ENCODE measurements at places on chromosomes 12 and 14.

DNA sequence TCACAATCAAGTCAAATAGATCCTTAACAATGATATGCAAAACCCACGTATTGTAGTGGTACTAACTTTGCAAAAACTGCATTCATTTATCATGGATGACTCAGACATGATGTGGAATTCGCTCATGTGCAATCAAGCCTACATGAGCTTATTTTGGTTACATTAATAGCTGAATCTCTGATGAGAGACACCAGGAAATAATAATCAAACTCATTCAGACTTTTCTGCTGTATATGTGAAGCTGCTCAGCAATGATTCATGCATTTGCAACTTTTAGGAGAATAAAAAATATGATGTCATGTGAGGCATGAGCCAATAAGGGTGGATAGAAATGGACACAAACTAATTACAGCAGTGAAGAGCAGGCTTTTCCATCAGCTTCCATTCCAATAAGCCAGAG lies 1075.8 kb upstream of the TMEM132C start:
- DNase-seq, result peak; percentile 68

DNA sequence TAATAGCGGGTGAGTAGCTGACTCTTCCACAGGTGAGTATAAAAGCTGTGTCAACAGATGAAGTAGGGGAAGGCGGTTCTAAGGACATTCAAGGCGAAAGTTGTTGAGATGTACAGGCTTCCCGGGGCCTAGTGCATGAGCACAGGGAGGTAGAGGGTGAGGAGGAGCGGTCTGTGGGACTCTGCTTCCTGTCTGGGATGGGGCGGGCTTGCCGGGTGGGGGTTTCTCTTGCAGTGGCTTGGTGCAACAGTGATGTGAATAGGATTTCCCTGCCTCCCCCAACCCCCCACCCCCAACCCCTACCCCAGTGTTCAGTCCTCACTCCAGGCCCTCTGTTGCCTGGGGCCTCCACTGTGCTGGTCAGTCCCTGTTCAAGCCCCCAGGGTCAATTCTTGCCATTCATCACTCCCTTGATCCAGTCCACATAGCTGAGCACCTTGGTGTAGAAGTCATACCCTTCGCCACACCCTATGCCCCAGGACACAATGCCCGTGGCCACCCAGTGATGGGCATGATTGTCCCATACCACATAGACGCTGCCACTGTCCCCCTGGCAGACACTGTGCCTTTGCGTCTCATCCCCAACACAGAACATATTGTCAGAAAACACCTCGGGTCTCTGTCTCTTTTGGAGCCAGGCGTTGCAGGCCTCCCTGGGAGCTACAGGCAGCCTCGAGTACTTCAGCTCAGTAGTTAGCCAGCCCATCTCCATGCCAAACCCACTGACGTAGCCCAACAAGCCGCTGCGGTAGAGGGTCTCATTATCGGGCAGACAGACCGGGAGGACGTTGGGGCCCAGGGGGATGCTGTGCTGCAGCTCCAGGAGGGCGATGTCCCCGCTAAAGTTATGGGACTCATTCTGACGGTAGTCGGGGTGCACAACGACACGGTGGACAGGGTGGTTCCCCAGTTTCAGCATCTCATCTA lies 4.0 kb upstream of the C1R start:
- no peak for DNase-seq

- no peak for DNase-seq
These were observed 38.0 kb downstream of the CNTN1 start for GRCh38 chr12:40730281-40730680.

GRCh38 chr12:131379738-131380137 lies 331.2 kb upstream of the SFSWAP start:
- no peak for DNase-seq

DNA sequence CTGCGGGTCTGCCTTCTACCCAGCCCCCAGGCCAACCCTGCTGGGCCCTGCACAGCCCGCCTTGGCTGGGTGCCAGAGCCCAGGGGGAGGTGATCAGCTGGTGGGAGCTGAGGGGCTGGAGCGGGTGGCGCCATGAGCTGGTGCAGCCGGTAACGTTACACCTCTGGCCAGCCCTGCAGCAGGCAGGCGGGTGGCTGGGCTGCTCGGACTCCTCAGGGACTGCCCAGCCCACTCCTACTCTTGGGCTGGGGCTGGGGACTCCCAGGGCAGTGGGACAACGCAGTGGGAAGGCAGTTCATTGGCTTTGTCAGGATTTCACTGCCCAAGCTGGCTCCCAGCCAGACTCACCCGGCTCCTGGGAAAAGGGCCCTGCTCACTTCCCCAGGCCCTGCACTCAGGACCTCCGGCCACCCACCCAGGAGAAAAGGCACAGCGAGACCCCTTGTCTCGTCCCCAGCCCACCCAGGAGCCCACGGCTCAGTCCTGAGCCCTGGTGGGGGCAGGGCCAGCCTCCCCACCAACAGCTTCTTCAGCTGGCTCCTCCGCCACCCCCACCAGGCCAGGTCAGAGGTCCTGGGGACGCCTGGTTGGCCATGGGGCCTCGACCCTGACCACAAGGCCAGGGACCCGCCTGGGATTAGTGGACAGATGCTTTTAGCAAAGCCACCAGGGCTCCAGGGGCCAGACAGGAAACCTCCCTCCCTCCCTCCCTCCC lies 1.0 kb downstream of the PGF start:
- DNase-seq, result no peak

DNA sequence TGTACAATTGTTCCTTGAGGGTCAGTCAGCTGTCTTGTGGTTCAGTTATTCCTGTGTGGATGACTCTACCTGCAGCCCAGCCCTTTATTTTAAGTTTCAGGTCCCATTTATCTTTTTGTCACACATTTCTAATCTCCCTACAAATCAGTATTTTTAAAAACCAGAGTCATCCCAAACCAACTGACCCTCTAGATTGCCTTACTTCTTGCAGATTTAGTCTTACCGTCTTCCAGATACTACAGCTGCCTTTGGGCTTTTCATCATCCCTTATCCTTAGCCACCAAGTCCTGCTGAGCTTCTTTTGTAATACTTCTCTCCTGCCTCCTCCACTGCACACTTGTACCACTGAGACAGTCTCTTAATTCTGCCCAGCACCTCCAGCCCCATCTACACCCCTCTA lies 54.9 kb downstream of the PRKCH start:
- DNase-seq, result no peak

DNA sequence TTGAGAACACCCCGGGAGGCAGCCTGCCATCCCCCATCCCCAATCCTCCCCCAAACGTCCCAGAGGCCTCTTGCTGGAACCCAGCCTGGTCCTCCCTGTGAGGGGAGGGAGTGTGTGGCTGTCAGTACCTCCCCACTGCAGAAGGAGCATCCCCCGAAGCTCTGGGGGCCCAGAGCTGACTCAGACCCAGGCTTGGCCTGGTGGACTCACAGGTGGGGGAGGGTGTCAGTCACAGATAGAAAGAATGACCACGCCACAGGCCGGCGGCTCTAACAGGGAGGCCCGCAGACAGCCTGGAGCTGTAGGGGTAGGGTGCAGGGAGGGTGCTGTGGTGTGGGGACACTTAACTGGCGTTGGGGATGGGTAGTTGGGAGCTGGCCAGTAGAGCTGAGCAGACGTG lies 5.3 kb downstream of the HHIPL1 start:
- no peak for DNase-seq

DNA sequence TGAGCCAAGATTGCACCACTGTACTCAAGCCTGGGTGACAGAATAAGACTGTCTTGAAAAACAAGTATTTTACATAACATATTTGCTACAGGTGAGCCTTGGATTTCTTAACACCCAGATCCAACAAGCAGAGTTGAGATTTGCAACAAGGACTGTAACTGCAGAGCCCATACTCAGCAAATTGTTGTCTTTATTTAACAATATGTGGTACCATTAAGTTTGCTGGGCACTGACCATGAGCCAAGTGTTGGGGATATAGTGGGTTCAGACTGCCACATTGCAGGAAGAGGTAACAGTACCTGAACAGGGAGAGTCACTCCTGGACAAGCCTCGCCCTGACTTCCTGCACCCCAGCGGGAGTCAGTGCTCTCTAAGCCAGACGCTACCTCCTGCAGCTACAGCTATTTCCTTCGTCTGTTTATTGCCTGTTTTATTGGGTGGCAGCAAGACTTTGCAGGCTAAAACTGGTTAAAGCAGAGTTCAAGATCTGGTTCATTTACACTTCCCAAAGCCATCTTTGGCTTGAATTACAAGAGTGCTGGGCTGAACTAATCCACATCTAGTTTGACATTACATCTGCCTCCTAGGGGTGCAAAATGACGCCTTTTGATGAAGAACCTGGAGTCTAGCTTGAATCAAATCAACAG lies 12.5 kb downstream of the AHSA1 start:
- DNase-seq, result no peak

DNA sequence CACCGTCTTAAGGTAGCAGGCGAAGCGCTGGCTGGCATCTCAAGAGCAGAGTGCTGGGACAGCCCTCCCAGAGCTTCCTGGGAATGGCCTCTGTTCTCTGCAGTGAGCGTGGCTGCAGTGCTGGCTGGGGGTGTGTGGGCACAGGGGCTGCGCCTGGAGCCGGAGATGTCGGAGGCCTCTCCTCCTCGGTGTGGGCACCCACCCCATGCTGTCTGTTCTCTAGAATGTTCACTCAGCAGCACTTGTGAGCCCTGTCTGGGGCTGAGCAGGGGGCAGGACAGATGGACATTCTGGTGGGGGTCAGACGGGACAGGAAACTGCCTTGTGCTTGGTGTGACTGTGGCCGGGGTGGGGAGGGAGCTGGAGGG lies 15.9 kb downstream of the FBRSL1 start:
- DNase-seq, result no peak

GRCh38 chr12:21819236-21819635 lies 44.7 kb upstream of the KCNJ8 start:
- DNase-seq, result no peak

- DNase-seq, result no peak
These were observed 146.1 kb downstream of the KITLG start for GRCh38 chr12:88433997-88434703.

Measured in AG08395 (cell line).